Pancreas (tissue), 10 donors: ENCODE measurements at places on chromosomes 2 and 18.

GRCh38 chr18:35415511-35416073 is 38.5 kb upstream of the ZNF396 start:
- no peaks in the 10 kb centered on the region for H3K36me3 ChIP-seq
- H3K4me3 ChIP-seq = no peak overlapping the region
- H3K4me1 ChIP-seq = no peaks in the 10 kb centered on the region
- no peak overlapping the region for H3K27ac ChIP-seq
- no peaks in the 10 kb centered on the region for H3K27me3 ChIP-seq

DNA sequence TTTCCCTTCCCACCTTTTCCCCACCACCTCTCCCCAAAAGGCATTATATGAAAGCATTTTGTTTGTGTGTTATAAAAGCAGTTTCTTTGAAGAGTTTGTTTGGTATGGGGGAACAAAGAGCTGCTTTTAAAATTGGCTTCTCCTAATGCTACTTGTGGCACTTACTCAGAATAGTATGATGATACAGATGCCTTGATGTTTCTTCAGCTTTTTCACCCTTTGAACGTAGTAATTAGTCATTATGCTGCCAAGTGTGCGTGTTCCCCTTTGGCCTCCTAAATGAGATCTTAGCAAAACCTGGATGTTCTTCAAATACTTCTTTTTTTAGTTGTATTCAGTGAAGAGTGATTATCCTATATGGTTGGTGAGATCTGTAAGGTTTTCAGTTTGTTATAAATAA is 183.4 kb downstream of the PTGR3 start:
- H3K27ac ChIP-seq = no peak overlapping the region
- no peaks in the 10 kb centered on the region for H3K4me1 ChIP-seq
- no peak overlapping the region for H3K4me3 ChIP-seq
- H3K36me3 ChIP-seq = no peaks in the 10 kb centered on the region
- no peaks in the 10 kb centered on the region for H3K27me3 ChIP-seq

GRCh38 chr2:120892967-120893667 is 157.4 kb downstream of the GLI2 start:
- H3K36me3 ChIP-seq = no peaks in the 10 kb centered on the region
- H3K4me1 ChIP-seq = no peaks in the 10 kb centered on the region
- no peak for DNase-seq
- no peak overlapping the region for H3K4me3 ChIP-seq
- no peaks in the 10 kb centered on the region for H3K27me3 ChIP-seq

- H3K4me1 ChIP-seq = no peaks in the 10 kb centered on the region
- no peak for DNase-seq
- no peaks in the 10 kb centered on the region for H3K36me3 ChIP-seq
- H3K27me3 ChIP-seq = no peaks in the 10 kb centered on the region
- H3K27ac ChIP-seq = no peak overlapping the region
Observed at GRCh38 chr2:230657906-230658305, 54.7 kb upstream of the CAB39 start.

GRCh38 chr2:43519643-43520221 is 76.1 kb downstream of the THADA start:
- H3K4me1 ChIP-seq = peaks cover 18% of the 10 kb centered on the region
- no peak overlapping the region for H3K4me3 ChIP-seq
- H3K27me3 ChIP-seq = no peaks in the 10 kb centered on the region
- H3K36me3 ChIP-seq = no peaks in the 10 kb centered on the region

DNA sequence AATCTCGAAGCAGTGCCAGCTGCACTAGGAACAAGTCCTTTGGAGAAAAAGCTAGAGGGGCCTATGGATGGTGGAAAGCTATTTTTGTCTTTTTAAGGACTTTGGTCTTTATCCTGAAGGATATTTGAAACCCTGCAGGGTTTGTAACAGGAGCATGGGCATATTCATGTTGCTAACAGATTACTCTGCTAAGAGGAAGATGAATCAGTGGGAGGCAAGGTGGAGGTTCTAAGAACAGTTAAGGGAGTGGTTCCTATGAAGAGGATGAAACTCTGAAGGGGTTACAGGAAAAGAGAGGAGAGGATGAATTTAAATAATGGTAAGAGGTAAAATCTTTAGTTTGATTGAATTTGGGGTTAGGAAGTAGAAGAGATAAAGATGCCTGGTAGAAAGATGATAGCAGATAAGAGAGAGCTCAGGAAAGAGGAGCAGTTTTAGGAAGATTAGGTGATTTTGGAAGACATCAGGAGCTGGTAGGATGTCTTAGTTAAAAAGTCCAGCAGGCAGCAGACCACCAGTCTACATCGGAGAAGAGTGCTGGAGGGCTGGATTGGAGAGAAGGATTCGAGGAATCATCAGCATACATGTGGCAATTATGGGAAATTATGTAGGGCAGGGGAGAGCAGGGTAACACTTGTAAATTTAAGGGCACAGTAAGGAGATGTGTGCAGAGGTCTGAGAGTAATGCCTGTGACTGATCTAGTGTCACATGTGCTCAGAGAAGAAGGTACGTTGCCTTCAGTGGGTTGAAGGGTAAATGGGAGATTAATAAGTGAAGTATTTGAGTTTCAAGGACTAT is 39.3 kb upstream of the C1GALT1C1L start:
- H3K4me1 ChIP-seq = no peaks in the 10 kb centered on the region
- no peak overlapping the region for H3K27ac ChIP-seq
- no peaks in the 10 kb centered on the region for H3K27me3 ChIP-seq
- no peak for DNase-seq
- no peak overlapping the region for H3K4me3 ChIP-seq
- no peaks in the 10 kb centered on the region for H3K36me3 ChIP-seq

DNA sequence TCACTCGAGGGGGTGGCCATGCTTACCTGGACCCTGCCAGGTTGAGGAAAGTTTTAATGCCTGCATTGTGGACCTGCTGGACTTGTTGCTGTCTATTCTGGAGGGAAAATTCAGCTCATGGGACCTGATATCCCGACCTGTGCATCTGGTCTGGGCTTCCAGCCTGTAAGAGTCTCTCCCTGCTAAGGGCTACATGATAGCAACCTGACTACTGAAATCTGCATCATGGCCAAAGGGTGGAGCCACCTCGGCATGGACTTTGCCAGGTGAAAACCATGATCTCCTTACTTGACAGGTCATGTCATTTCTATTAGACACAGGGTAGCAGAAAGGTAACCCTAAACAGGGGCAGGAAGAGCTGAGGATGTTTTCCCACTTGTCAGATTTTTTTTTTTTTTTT is 12.9 kb upstream of the SLC66A3 start:
- H3K4me1 ChIP-seq = no peaks in the 10 kb centered on the region
- no peak for DNase-seq
- H3K36me3 ChIP-seq = no peaks in the 10 kb centered on the region
- H3K27ac ChIP-seq = no peak overlapping the region
- no peak overlapping the region for H3K4me3 ChIP-seq
- no peaks in the 10 kb centered on the region for H3K27me3 ChIP-seq

GRCh38 chr2:65050931-65051330 is 5.3 kb upstream of the CEP68 start:
- no peak for DNase-seq
- no peak overlapping the region for H3K27ac ChIP-seq

- H3K4me3 ChIP-seq = no peak overlapping the region
- no peak overlapping the region for H3K27ac ChIP-seq
- H3K4me1 ChIP-seq = no peaks in the 10 kb centered on the region
- H3K36me3 ChIP-seq = no peaks in the 10 kb centered on the region
Observed at GRCh38 chr18:11523804-11524203, 85.6 kb upstream of the SLC35G4 start.

GRCh38 chr18:12324991-12325725 is 17.1 kb downstream of the TUBB6 start:
- peaks cover 15% of the 10 kb centered on the region for H3K36me3 ChIP-seq
- DNase-seq = peak; percentile 57
- H3K4me1 ChIP-seq = no peaks in the 10 kb centered on the region
- no peaks in the 10 kb centered on the region for H3K27me3 ChIP-seq

DNA sequence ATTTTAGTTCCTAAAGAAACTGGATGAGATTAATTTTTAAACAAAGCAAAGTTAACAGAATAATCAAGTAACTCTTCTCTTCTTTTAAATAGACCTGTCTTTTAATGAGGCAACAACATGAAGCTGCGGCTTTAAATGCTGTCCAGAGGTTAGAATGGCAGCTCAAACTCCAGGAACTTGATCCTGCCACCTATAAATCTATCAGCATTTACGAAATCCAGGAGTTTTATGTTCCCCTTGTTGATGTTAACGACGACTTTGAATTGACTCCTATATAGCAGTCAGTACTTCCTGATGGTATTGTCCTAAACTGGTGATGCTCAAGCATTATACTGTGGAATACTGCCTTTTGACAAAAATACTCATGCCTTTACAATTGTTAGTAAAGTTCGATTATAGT is 53.7 kb upstream of the TWSG1 start:
- H3K4me3 ChIP-seq = no peak overlapping the region
- DNase-seq = no peak
- H3K27ac ChIP-seq = no peak overlapping the region
- H3K4me1 ChIP-seq = no peaks in the 10 kb centered on the region
- H3K36me3 ChIP-seq = peaks cover 3% of the 10 kb centered on the region

GRCh38 chr2:100137866-100138570 is 4.4 kb downstream of the AFF3 start:
- H3K4me3 ChIP-seq = no peak overlapping the region
- DNase-seq = no peak
- H3K4me1 ChIP-seq = no peaks in the 10 kb centered on the region
- H3K27ac ChIP-seq = no peak overlapping the region
- no peaks in the 10 kb centered on the region for H3K27me3 ChIP-seq

DNA sequence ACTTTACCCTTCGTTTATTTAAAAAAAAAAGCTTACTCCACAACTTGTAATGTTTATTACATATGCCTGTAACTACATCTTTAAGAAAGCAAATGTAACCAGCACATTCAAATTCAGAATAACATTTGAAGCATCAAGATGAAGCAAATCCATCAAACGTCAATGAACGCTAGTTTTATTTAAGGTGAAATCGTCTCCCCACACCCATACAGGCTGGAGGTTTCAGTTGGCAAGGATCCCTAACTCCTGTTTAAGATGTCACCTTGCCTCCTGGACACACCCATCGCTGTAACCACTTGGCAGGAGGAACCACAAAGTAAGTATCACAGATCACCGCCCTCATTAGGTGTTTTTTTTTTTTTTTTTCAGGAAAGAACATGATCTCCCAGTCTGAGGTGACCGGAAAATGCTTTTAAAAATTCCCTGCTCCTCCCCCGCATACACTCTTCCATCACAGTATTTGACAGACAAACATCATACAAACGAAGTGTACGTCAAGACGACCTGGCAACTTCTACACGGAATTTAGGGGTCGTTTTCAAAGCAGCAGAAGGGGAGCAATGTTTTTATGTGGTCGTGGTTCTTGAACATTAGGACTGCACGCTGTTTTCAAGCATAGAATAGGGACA is 19.7 kb upstream of the STPG4 start:
- no peaks in the 10 kb centered on the region for H3K36me3 ChIP-seq
- H3K27me3 ChIP-seq = no peaks in the 10 kb centered on the region
- peaks cover 45% of the 10 kb centered on the region for H3K4me1 ChIP-seq
- peak overlapping the region; percentile 99 for H3K27ac ChIP-seq
- peak overlapping the region; percentile 77 for H3K4me3 ChIP-seq
- DNase-seq = peak; percentile 69

- H3K27ac ChIP-seq = no peak overlapping the region
- H3K4me3 ChIP-seq = no peak overlapping the region
- H3K4me1 ChIP-seq = no peaks in the 10 kb centered on the region
- no peak for DNase-seq
Observed at GRCh38 chr2:169073211-169073962, 4.0 kb downstream of the DHRS9 start.

DNA sequence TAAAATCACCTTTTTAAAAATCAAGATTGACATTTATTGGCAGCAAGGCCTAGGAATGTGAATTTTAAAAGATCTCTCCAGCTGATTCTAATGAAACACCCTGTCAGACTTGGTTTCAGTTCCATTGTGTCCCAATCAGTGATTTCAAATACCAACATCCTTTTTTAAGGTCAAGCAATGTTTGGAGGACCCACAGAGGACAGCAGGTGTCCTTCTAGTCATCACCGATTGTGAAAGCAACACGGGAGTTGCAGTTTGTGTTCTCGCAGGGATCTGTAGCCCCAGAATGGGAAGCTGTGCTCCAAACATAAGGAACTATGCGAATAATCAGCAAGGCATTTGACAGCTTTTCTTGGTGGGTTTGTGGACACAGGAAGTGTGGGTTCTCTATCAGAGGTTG is 4.5 kb upstream of the KIDINS220 start:
- no peak overlapping the region for H3K27ac ChIP-seq
- DNase-seq = no peak
- H3K4me3 ChIP-seq = no peak overlapping the region

GRCh38 chr18:58310517-58310916 is 266.5 kb downstream of the NEDD4L start:
- no peaks in the 10 kb centered on the region for H3K27me3 ChIP-seq
- DNase-seq = peak; percentile 72
- peak overlapping the region; percentile 64 for H3K27ac ChIP-seq
- H3K4me1 ChIP-seq = peaks cover 29% of the 10 kb centered on the region

- H3K27ac ChIP-seq = no peak overlapping the region
- H3K36me3 ChIP-seq = no peaks in the 10 kb centered on the region
- H3K4me3 ChIP-seq = no peak overlapping the region
- no peaks in the 10 kb centered on the region for H3K4me1 ChIP-seq
- DNase-seq = no peak
Observed at GRCh38 chr2:18401471-18401870, 159.0 kb downstream of the RDH14 start.

DNA sequence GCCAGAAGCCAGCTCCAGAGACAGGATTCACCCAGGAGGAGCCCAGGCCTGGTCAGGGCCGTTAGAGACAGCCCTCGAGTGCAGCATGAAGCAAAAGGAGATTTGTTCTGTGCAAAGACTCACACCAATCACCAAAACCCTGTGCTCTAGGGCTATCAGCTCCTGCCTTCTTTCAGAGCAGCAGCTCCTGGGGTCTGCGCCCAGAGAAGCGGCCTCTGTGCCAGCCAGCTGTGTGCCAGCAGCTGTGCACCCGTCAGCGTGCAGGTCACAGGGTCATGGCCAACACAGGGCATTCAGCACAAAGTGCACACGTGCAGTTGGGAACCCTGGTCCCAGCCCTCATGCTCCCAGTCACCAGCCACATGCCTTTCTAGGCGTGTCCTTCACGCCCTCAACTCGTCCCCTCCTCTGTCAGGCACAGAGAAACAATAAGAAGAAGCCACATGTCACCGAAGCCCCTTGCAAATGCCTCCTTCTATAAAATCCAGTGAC is 49.3 kb downstream of the ZNF516 start:
- H3K4me1 ChIP-seq = no peaks in the 10 kb centered on the region
- no peak for DNase-seq
- no peaks in the 10 kb centered on the region for H3K27me3 ChIP-seq

GRCh38 chr2:234191819-234192407 is 141.4 kb downstream of the SPP2 start:
- no peaks in the 10 kb centered on the region for H3K27me3 ChIP-seq
- DNase-seq = no peak
- H3K4me1 ChIP-seq = peaks cover 7% of the 10 kb centered on the region
- no peak overlapping the region for H3K27ac ChIP-seq
- H3K4me3 ChIP-seq = no peak overlapping the region
